Astrocyte (in vitro differentiated cells and primary cell): ENCODE measurements at places on chromosomes 13 and 19.

- no peak for DNase-seq
Measured at GRCh38 chr19:27805848-27806247, 1407.1 kb downstream of the UQCRFS1 start.

DNA sequence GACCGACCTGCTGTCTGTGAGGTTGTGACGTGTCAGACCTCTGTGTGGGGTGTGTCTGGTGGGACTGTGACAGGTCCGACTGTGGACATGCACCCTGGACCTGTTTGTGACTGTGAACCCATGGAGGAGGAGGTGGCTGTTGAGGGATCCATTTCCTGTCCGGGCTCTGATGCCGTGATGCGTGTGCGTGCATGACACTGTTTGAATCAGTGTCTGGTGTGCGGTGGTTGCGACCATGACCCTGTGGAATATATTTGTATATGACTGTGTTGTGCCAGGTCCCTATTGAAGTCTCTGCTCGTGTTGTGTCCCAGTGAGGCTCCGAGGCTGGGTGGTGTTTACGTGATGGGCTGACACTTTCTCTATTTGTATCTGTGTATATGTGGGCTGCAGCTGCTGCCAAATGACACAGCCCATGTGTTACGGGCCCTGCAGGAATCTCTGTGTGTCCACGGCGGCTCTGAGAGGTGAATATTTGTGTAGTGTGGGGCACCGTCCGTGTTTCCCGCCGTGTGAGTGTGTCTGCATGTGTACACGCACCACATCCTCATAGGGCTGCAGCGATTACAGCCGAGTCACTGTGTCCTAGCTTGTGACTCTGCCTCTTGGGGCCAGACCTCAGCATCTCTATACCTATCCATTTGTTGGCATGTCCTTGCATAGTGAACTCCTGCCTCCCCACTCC, 18.3 kb downstream of the CCDC97 start:
- DNase-seq, result no peak

GRCh38 chr13:27296496-27296895, 25.9 kb downstream of the RASL11A start:
- DNase-seq, result no peak

DNA sequence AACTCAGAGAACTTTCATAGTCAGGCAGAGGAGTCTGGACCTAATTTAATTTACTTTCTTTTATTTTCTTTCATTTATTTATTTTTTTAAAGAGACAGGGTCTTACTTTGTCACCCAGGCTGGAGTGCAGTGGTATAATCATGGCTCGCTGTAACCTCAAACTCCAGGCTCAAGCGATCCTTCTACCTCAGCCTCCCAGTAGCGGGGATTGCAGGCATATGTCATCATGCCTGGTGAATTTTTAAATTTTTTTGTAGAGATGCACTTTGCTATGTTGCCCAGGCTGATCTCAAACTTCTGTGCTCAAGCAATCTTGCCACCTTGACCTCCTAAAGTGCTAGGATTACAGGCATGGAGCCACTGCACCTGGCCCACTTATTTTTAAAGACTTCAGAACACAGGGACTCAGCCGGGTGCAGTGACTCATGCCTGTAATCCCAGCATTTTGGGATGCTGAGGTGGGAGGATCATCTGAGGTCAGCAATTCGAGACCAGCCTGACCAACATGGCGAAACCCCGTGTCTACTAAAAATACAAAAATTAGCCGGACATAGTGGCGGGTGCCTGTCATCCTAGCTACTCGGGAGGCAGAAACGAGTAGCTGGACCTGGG, 50.6 kb downstream of the KLF5 start:
- no peak for DNase-seq

GRCh38 chr13:97798171-97798821, 155.2 kb upstream of the IPO5 start:
- DNase-seq, result no peak

DNA sequence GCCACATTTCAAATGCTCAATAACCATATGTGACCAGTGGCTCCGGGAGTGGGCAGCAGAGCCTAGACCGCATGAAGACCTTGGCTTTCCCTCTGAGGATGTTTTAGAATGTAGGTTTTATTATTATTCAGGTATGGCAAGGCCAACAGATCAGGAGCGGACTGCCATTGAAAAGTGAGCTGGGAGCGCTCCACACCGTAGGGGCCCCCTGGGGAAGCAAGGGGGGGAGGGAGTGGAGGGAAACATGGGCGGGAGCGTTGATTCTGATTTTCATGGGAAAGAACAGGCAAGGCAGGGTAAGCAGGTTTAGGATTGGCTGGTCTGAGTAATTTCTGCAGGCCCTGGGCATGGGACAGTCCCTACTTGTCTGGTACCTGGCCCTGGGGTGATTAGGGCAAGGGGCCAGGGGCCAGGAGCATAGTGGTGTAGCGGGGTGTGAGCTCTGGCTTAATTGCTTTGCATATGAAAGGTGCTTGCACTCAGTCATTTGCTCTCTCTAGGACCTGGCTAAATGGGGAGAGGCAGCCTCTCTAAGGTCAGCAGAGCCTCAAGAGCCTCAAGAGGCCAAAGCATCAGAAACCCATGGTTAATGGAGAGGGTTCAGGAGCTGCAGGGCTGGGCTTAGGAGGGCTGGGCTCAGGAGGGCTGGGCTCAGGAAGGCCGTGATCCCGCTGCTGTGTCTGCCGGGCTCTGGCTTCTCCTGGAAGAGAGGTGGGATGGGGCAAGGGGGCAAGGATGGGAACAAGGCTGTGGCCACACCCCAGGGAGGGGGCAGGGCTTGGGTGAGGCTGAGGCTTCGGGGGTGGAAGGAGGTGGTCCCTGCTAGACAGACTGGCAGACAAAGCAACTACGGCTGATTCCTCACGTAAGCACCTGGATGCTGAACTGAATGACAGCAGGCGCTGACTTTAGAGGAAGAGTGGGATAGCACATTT, 82.0 kb upstream of the WASF3 start:
- no peak for DNase-seq

DNA sequence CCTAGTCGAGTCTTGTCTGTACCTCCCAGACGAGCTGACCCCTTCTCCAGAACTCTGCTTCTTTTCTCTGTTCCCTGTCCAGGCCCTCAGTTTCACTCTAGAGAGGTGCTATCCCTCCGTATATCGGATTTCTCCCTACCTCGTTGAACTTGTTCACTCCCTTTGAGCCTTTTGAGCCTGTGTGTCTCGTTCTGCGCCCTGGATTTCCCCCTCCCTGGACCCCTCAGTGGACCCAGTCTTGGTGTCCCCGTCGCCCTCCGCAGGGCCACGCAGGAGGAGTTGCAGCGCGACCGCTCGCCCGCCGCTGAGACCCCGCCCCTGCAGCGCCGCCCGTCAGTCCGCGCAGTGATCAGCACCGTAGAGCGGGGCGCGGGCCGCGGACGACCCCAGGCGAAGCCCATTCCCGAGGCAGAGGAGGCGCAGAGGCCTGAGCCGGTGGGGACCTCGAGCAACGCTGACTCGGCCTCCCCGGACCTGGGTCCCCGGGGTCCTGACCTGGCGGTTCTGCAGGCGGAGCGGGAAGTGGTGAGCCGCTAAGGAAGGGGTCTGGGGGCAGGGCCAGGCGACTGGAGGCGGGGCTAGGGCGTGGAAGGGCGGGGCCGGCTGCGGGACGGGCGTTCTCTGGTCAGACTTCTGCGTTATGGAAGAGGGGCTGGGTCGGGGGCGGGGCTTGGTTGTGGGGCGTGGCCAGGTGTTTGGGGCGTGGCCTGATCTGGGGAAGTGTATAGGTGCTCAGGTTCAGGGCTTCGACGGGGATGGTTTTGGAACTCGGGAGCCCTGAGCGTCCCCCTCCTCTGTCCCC, 5.5 kb downstream of the EPS8L1 start:
- peak; percentile 12 for DNase-seq

- no peak for DNase-seq
Measured at GRCh38 chr19:3274942-3275582, 50.6 kb downstream of the CELF5 start.

DNA sequence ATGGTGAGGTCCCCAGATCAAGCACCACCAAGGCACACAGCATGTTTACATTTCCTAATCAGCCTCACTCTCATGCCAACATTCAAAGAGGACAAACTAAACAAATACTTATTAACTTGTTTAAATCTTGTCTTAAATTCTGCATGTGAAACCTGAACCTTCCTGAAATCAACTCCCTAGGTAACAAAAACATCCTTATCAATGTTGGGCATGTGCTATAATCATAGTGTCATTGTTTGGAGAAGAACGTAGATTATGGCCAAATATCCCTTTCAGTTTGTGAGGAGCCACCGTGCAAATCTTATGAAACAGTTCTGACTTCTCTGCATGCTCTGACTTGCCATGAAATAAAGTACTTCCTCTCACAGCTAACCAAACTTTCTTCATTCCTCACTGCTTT, 123.8 kb downstream of the NDFIP2 start:
- DNase-seq, result no peak

- peak; percentile 47 for DNase-seq
Measured at GRCh38 chr13:99086267-99087097, 108.6 kb upstream of the DOCK9 start.

- no peak for DNase-seq
Measured at GRCh38 chr13:44819772-44820171, 169.5 kb downstream of the NUFIP1 start.

- no peak for DNase-seq
Measured at GRCh38 chr19:4538601-4538954, 1.3 kb downstream of the LRG1 start.

- peak; percentile 96 for DNase-seq
Measured at GRCh38 chr13:40445557-40445990, 220.9 kb downstream of the FOXO1 start.

- DNase-seq, result peak; percentile 57
Measured at GRCh38 chr19:14510311-14511228, 7.6 kb downstream of the DNAJB1 start.

- DNase-seq, result peak; percentile 52
Measured at GRCh38 chr19:3986260-3987041, 1.2 kb upstream of the EEF2 start.

- no peak for DNase-seq
Measured at GRCh38 chr13:54787754-54788153, 1759.1 kb downstream of the OLFM4 start.
